SK-MEL-5 (cell line): ENCODE measurements at places on chromosomes 13 and 19. TPM values are rescaled to one million over a fixed set of nuclear protein-coding genes. Genes with fewer than 3 reads are reported as not detected.

GRCh38 chr13:24627090-24627714, 53.0 kb upstream of the ATP12A start:
- DNase-seq, result peak; percentile 75

ZNF790 gene
- 2.5 and 2.6 TPM in 2 replicates for total RNA-seq

DNA sequence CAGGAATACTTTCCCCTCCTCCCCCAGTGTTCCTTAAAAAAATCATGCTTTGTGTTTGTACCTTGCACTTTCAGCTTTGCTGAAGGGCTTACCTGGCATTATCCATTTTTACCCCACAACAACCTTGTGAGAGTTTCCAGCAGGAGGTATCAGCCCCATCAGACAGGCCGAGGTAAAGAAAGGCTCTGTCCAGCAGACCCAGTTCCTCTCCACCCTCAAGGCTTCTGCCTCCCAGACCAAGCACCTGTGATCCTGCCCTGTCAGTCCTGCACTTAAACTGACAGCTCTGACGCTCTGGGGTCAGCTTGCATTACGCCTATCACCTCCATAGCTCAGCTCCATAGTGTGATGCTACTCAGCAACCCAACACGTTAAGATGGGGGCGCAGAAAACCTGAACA, 803.1 kb downstream of the UQCRFS1 start:
- DNase-seq, result no peak

CPAMD8 gene
- total RNA-seq, result 0.11 TPM in 1 of 2 replicates, not detected in the other

DNA sequence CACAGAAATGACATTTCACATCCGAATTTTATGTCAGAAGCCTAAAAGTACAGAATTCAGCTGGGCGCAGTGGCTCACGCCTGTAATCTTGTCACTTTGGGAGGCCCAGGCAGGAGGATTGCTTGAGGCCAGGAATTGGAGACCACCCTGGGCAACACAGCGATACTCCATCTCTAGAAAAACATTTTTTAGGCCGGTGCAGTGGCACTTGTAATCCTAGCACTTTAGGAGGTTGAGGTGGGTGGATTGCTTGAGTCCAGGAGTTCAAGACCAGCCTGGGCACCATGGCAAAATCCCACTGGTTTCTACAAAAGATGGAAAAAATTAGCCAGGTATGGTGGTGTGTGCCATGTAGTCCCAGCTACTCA, 15.3 kb downstream of the NOP53 start:
- DNase-seq, result no peak

TGFBR3L gene
- not detected in 2 replicates for total RNA-seq

NAPSA gene
- 0.13 and 0.48 TPM in 2 replicates for total RNA-seq

DNA sequence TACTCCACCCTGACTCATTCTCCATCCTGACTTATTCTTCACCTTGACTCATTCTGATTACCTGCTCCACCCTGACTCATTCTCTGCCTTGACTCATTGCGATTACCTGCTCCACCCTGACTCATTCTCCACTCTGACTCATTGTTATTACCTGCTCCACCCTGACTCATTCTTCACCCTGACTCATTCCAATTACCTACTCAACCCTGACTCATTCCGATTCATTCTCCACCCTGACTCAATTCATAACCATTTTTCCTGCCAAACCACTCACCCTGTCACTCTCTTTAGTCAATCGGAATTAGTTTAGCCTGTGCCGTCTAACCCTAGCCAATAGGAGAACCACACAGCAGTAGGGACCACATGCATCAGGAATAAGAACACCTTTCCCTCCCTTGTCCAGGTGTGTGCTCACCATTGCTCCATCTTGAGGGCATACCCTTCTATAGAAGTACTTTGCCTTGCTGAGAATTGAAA, 1227.4 kb upstream of the PCDH20 start:
- no peak for DNase-seq

GRCh38 chr19:46080561-46080960, 39.8 kb upstream of the IGFL4 start:
- DNase-seq, result no peak
